ENCODE measurements at places on chromosomes 13 and 19.
A peak's percentile ranks its signal among the peaks of the same experiment; 100 is the strongest.

DNA sequence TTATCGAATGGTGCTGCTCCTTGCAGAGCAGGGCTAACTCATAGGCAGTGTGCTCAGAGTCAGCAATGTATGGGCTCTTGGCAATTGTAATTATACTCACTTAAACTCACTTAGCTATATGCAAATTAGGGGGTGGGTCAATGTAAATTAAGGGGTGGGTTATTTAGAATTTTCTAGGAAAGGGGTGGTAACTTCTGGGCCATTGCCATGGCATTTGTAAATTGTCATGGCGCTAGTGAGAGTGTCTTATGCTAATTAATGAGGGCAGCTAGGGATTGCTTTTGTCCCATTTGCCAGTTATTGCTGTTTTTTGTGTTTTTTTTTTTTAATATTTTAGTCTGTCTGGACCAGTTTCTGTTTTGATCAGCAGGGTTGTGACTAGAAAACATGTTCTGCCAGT lies 68.4 kb downstream of the DIAPH3 start:
- DNase-seq, result no peak

DNA sequence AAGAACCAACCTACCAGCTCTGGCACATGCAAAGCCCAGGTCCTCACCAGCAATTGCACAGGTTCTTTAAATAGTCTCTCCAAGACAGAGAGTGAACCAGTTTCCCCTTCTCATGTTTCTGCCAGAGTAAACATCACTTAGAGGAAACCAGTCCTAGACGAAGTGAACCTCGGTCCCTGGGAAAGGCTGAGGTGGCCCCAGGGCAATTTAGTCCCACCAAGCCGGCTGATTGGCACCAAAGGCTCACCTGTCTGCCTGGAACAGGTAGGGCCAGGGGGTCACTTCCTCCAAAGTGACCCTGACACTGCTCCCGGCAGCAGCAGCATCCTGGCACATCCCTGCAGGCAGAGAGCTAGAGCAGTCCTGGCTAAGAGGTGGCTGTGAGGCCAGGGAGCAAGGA lies 122.9 kb upstream of the ZNF507 start:
- DNase-seq, result no peak

GRCh38 chr13:76968041-76968440 lies 19.7 kb downstream of the ACOD1 start:
- peak; percentile 87 for DNase-seq

- DNase-seq, result no peak
Observed at GRCh38 chr13:89361909-89362308, 1690.7 kb downstream of the SLITRK5 start.
